Mammary epithelial cell (primary cell): ENCODE measurements at places on chromosomes 5 and 9. TPM values are rescaled to one million over a fixed set of nuclear protein-coding genes. Genes with fewer than 3 reads are reported as not detected.

The CCDC187 gene
- total RNA-seq: not detected

The RLN2 gene
- total RNA-seq: not detected

The WNT8A gene
- not detected for total RNA-seq

The OTULIN gene
- total RNA-seq: 56.0 TPM

The LRRC19 gene
- not detected in 2 replicates for total RNA-seq
